Activated naive CD4-positive, alpha-beta T cell (primary cell): ENCODE measurements at places on chromosomes 1 and 21.

DNA sequence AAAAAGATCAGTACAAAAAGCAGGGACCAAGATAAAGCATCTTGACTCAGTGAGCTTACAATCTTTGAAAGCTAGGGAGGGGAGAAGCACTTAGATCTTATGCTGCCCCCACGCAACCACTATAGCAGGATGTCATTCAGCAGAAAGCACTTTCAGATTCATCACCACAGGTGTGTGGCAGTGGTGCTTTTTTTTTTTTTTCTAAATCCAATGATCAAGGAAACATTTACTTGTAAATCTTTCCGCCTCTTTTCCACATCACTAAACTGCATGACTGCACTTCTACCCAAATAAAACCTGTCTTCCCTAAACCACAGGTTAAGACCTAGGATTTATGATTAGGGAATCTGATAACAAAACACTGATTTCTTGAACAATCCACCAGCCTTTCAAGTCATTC, 154.8 kb downstream of the SLC45A1 start:
- no peak for DNase-seq

- DNase-seq = no peak
Measured at GRCh38 chr1:218851586-218851985, 322.1 kb upstream of the LYPLAL1 start.

- DNase-seq = no peak
Measured at GRCh38 chr1:193408782-193409293, 222.4 kb upstream of the B3GALT2 start.

GRCh38 chr1:173117108-173117633, 66.4 kb upstream of the TNFSF18 start:
- no peak for DNase-seq

DNA sequence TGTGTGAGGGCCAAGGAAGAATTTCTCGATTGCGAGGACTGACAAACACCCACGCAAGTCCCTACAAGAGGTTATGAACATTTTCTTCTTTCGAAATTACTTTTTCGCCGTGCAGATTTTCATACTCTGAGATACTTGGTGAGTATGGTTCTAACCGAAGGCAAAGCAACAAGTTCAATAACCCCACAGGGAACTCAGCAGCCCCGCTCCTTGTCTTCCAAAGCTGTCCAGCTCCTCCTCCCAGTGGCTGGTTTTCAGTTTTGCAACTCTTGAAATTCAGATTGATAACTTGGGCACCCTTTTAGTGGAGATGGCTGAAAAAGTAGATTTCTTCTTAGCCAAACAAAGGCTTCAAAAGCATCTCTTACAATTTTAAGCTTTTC, 154.4 kb downstream of the SETD4 start:
- DNase-seq = no peak

DNA sequence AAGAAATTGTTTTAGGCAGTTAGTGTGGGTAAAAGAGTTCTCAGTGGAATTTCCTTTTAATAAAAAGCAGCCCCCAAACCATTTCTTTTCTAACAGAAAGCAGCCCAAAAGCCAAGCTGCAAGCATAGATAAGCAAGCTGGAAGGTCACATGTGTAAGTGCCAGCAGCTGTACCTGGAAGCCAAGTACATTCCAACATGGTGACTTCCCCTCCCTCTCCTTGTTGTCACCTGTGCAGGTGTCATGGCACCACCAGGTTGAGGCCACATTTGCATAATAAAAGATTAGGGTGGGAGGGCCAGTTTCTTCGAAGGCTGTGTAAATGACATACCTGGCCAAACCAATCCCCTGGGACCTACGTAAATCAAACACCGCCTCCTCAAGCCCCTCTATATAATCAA, 240.3 kb upstream of the RAB4A start:
- no peak for DNase-seq

- DNase-seq = no peak
Measured at GRCh38 chr1:15610167-15610566, 7.1 kb upstream of the DDI2 start.

DNA sequence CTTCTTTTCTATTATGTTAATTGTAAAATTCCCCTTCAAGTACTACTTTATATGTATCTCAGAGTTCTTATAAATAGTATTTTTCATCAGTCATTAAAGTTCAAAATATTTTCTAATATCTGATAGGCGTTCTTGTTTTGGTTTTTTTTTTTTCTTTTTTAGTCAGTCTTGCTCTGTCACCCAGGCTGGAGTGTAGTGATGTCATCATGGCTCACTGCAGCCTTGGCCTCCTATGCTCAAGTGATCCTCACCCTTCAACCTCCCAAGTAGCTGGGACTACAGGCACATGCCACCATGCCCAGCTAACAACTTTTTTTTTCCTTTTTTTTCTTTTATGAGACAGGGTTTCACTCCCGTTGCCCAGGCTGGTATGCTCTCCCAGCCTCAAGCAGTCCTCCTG, 27.3 kb downstream of the AGMAT start:
- DNase-seq = no peak

DNA sequence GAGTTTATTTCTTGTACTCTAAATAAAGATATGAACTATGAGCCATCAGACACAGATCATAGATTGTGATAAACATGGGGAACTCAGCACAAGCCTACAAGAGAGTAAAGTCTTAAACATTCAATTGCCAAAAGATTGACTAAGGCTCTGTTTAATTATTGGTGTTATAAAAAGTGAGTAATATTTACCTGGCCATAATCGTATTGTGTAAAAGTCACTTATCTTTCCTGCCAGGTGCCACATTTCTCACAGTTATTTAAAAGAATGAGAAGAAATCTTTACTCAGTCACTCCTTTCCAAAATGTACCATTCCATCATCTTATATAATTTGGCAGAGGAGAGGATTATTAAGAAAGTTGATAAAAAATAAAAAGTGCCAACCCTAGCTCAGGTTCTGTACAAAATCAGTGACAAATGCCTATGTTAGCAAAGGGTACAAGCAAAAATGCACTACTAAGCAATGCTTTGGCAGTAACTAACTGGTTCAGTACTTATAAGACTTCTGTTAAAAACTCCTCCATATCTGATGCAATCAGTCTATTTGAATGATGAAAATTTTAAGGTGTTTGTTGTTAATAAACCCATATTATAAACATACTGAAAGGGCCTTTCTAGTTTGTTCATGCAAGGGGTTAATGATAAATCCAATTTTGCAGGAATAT, 5.8 kb upstream of the NR5A2 start:
- no peak for DNase-seq

GRCh38 chr21:15172963-15173362, 108.2 kb upstream of the NRIP1 start:
- no peak for DNase-seq

DNA sequence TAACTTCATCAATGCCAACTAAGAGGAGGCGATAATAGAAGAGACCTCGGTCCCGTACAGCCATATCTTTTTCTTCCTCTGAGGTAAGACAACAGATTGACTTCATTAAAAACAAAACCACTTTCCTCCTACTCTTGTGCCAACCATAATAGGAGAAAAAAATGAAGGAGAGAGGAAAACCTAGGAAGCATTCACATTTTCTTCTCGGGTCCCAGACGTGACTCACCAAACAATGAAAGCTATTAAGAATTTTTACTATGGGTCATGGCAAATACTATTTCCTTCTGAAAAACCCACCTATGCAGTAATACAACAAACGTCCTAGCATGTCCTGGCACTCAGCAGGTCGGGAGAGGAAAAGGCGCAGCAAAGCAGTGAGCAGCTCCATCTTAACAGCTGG, 8.6 kb upstream of the BCL2L15 start:
- DNase-seq = no peak

DNA sequence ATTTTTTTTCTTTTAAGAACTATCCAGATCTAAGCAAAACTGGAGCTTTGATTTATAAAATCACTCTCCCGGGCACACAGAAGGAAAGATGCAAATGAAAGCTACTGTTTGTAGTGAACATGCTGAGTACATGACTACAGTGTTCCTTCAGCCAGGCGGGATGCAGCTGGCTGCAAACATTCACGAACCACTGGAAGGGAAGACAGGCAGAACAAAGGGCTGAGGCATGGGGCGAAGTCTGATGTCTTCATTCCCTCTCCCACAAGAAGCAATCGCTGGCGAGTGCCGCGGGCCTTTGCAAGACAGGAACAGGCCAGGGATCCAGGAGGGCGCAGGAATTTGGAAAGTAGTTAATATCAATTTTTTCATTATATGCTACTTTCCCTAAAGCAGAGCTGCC, 257.9 kb upstream of the AJAP1 start:
- DNase-seq = no peak

- DNase-seq = no peak
Measured at GRCh38 chr1:66168948-66169671, 364.8 kb upstream of the SGIP1 start.

DNA sequence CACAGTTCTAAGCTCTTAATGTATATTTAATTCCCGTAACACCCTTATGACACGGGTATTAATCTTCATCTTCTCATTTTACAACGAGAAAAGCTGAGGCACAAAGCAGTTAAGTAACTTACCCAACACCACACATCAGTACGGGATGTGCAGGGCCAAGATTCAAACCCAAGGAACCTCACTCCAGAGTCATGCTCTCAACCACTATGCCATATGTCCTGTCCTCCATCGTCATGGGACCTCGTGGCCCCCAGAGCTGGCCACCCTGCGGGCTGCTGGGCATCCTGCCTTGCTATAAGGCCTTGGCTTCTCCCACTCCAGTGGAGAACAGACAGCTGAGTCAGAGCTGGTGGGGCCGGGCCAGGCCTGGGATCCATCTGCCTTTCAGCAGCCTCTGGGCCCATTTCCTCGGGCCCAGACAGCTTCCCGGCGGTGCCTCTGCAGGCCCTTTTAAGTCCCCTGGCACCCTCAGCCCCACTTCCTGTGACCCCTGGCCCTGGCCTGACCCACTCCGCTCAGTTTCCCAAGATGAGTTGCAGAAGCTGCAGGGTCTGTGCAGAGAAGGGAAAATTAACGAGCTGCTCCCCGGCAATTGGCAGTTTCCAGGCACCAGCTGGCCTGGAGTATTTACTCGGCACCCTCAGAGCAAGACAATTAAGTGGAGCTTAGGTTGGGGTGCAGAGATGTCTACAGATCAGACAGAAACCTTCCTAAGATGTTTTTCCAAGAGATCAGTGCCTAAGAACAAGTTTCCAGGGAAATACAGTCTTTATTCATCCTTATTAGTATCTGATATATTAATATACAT, 98.2 kb downstream of the EPHB2 start:
- DNase-seq = no peak

DNA sequence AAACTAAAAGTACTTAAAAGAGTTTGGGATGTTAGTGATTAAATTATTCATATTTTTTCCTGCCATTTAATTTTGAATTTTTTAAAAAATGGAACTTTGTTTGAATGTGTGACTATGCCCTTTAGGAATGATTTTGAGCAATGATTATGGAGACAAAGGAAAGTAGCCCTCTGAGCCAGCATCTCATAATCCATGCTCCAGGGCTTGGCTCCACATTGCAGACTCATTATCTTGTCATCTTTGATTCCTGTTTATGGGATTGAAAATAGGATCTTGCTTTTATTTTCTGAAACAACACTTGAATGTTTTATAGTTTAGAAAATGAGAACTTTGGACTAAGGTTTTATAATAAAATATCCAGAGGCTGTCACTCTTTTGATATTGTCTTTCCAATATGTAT, 14.5 kb downstream of the AXDND1 start:
- DNase-seq = no peak

DNA sequence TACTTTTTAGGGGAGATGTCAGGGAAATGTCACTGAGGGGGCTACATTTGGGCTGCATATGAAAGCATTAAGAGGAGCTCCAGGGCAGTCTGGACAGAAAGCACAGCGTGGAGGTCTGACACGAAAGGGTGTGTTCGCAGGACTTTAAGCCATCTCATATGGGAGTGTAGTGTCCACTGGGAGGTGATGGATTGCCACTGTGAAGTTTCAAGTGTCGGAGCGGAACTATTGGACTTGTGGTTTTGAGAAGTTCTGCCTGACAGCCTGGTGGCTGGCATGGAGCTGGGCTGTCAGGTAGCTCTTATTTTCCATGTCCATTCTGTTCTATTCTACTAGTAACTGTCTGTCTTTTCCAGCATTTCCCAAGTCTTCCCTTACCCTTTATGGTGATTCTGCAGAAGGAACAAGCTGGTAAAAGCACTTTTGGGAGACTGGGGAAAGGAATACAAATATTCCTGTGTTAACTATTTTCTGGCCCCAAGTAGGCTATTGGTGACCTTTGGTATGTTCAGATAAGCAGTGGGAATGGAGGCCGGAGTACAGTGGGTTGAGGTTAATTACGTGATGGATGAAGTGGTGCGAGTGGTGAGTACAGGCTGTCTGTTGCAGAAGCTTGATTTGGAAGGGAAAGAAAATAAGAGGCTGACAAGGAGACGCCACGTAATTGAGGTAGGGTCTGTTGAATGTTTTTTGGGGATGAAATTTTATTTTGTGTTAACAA, 19.3 kb downstream of the B3GALT5 start:
- DNase-seq = no peak

DNA sequence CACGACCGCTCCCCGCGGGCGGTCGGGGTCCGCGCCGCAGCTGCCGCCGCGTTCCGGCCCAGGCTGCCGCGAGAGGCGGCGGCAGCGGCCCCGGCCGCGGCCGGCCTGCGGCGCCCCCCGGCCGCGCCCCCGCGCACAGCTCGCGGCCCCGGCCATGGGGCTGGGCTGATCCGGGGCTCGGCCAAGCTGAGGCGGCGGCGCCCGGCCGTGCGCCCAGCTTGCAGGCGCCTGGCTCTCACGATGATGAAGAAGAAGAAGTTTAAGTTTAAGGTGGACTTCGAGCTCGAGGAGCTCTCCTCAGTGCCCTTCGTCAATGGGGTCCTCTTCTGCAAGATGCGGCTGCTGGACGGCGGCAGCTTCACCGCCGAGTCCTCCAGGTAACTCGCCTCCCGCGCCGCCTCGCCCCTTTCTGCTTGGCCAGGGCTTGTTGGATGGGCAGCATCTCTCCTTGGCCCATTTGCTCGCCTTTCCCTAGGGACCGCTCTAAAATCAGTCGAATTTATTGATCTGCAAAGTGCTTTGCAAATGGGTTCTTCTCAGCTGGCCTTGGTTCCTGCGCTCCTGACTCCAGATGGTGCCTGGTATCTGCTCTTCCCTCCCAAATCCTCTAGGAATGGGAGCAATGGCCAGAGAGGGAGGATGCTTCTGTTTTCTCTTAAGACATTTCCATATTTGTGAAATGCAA, 431 bp downstream of the EEIG2 start:
- DNase-seq = no peak

DNA sequence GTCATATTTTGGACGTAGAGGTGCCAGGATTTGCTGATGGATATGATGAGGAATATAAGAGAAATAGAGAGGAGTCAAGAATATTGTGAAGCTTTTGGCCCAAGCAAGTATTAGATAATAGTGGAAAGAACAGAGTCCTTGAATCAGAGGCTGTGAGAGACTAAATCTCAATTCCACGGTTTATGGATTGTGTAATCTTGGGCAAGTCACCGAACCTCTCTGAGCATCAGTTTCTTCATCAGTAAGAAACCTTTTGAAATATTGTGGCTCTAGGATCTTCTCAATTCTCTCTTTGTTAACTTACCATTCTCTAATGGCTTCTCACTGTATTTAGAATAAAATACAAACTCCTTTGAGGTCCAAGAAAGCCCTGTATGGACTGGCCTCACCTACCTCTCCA, 77.6 kb downstream of the RPS6KA1 start:
- DNase-seq = no peak

- no peak for DNase-seq
Measured at GRCh38 chr1:163170975-163171676, 31.6 kb downstream of the RGS5 start.
